T-helper 22 cell (primary cell): ENCODE measurements at places on chromosomes 1 and 21.

DNA sequence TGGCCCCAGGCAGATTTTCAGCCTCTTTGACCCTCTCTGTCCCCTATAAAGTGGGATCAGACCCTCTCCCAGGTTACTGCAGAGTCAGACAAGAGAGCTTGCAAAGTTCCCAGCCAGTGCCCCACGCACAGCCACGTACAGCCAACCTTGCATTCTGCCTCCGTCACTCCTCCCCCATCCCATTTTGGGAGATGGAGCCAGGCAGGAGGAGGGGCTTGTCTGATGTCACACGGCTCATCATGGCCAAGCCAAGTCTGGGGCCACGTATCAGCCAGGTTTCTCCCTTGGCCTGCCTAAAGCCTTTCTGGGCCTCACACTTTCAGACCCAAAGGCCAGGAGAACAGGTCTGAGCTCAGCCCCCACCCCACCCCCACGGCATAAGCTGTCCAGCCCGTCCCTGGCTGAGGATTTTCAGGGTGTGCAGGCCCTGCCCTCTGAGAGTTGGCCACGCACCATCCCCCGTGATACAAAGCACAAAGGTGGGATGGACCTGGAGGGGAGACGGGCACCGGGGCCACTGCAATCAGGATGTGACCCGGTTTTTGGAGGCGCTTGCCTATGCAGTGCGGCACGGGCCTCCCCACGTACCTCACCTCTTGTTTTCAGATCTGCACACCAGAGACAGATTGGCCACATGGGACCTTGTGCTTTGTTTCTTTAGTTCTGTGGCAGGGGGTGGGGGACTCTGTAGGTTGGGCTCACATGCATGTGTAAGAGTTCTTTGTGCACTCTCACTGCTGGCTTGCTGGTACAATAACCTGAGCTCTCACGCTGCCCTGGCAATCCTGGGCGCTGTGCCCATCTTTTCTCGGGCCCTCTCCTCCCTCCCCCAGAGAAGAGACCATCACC lies 47.6 kb downstream of the TRIM11 start:
- DNase-seq: no peak

- no peak for DNase-seq
Observed at GRCh38 chr1:109984190-109984455, 442 bp upstream of the AHCYL1 start.

DNA sequence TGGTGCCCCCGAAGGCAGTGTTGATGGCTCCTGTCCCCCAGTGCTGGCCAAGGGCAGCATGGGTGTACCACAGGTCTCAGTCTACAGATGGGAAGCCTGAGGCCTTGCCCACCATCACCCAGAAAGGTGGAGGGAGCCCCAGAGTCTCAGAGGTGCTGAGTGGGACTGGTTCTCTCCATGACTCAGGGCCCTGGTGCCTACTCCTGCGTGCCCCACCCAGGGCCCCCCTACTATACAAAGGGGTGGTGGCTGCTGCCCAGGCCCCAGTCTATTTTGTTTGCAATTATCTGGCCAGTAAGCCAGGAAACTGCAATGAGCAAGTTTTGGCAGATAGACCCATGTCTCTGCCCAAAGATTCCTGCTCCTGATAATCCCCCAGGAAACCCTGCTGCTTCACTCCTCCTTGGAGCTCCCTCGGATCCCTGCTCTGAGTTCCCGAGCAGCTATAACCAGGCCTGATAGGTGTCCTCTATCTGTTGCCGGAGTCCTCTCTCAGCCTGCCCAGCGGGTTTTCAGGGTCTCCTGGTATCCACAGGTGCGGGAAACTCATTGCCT lies 41.7 kb downstream of the EDN2 start:
- no peak for DNase-seq

DNA sequence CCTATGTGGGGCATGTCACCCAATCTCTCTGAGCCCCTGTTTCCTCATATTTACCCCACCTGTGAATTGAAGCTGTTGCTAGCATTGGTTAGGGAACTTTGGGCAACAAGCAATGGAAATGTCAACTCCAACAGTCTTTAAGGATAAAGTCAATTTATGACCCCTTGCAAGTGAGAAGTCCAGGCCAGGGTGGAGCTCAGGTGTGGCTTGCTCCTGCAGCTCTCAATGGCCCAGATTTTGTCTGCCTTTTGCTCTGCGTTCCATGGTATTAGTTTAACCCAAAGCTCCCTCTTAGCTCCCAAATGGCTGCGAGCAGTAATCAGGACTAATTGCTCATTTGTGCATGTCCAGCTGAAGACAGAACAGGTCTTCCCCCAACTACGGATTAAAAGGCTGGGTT lies 70.4 kb upstream of the ABCG1 start:
- DNase-seq: no peak

- no peak for DNase-seq
Observed at GRCh38 chr1:175072099-175072951, 4.7 kb downstream of the TNN start.

- DNase-seq: no peak
Observed at GRCh38 chr1:63951059-63951946, 177.5 kb downstream of the ROR1 start.

DNA sequence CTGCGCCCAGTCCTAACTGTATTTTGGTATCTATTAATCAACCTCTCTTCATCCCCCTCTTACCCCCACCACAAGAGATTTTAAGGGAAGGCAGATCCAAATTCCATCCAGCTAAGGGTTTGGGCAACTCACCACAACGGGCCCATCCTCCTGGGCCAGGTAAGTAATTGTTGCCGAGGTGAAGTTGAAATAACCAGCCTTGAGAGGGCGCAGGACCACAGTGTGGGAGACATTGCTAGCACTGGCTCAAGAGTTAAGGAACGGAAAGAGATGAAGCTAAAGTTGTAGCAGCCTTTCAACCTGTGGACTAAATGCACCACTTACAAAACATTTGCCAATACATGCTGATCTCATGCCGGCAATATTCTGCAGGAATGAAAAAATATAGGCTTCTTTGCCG lies 5.9 kb downstream of the SSR2 start:
- DNase-seq: no peak

DNA sequence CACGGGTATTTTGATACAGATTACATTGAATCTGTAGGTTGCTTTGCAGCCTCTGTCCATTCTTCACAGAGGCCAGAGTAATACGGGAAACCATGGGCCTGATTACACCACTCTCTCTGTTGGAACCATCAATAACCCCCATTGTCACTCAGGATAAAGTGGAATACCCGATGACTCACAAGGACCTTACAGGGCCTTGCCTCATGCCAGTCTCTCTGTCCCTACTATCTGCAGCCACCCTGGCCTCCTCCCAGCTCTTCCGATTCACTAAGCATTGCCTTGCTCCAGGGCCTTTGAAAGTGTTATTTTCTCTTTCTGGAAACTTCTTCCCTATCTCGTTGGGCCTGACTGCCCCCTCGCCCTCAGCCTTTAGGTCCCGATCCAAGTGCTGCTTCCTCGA lies 61.7 kb downstream of the HMGB4 start:
- no peak for DNase-seq

GRCh38 chr1:55781944-55782482 lies 566.8 kb upstream of the USP24 start:
- no peak for DNase-seq

DNA sequence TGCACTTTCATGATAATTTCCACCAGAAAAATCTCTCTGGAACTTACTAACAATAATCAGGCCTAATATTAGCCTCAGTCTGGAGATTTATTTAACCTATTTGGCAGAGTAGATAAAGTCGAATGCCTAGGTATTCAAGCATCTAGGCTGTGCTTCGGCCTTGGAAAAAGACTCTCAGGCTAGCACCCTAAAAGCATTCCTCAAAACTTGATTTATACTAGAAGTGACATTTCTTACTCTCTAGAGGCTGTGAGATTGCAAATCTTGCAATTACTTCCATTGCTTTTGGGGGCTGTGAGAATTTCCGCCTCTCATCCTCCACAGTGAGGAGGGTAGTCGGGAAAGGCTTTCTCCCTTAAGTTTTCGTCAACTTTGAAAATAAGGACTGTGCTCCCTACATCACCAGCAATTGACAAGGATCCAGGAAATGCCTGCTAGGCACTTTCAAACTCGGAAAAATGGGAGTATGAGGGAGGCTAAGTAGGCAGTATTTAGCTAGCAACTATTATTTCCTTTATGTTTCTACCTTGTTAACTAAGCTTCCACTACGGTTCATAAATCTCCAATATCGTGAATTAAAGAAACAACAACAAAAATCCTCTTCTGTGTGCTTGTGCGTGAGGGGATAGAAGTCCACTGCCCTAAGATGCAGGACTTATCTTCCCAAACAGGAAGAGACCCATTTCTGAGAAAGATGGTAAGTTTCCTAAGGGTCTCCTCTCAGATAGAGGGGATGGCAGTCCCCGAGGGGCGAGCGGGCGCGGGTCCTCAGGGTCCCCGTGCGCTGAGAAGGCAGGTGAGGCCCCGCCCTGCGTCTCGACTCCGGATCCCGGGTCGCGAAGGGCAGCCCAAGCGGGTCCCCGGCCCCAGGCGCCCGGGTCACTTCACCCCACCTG lies 1.1 kb upstream of the LMO4 start:
- no peak for DNase-seq

- DNase-seq: no peak
Observed at GRCh38 chr1:101148980-101149379, 87.8 kb upstream of the S1PR1 start.

DNA sequence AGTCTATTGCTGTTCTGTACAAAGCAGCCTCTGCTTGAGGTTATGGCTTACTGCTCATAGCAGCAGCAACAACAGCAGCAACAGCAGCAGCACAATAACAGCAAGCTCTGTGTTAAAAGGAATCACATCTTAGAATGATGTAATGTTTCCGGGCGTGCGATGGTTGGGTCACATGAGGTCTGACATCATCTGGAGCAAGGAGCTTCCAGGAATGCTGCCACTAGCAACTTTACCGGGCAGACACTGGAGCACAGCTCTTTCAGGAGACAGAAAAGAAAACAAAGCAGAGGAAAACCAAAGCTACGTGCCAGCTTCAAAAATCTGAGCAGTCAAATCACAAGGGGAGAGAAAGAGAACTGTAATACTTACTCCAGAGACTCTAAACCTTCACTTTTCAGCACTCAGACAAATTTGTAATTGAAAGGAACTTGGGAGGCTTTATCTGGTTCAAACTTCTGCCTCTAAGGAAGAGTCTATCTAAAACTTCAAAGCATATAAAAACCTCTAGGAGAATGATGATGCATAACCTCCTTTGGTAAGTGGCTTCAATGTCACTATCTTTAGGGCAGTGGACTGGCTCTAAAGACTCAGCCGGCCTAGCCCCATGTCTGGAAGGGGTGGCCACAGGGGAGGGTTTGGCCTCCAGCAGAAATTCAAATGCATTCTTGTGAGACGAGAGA lies 28.3 kb upstream of the RAB3GAP2 start:
- no peak for DNase-seq

GRCh38 chr1:46021046-46021996 lies 111.1 kb downstream of the PIK3R3 start:
- DNase-seq: no peak

DNA sequence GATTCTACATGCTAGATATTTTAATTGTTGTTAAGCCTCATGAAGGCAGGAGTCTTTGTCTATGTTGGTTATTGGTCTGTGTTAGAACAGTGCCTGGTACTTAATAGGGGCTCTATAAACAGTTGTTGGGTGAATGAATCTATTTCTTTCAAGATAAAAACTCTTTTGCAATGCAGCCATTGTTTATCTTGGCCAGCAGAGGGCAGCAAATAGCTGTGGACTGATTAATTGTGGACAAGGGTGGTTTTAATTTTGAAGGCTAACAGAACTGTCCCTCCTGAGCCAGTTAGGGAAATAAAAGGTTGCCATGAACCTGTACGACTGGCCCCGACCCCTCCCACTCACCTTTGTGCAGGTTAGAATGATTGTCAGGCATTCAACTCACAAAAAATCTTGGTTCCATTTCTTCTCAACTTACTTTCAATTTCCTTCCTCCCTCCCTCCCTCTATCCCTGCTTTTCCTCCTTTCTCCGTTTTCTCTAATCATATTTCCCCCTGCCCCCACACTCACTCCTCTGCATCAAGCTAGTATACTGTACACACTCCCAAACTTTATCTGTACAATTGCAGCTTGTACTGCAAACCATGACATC lies 66.3 kb upstream of the DIRAS3 start:
- DNase-seq: no peak

DNA sequence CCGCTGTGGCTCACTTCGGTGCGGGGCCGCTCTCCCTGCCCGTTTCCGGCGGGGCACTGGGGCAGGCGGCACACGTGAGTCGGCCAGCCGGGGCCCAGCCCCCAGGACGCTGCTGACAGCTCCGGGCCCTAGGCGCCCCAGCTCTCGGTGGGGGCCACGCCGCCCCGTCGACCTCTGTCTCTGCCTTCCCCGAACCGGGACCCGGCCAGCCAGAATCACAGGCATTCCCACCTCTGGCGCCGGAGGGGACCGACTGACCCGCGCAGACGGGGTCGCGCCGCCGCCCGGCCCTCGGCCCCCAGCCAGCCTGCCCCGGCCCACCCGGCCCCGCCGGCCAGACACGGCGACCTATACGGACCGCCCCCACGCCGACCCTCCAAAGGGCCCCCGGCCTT lies 755 bp downstream of the SCMH1 start:
- peak; percentile 1 for DNase-seq

GRCh38 chr1:239353536-239353935 lies 32.8 kb upstream of the CHRM3 start:
- DNase-seq: no peak

DNA sequence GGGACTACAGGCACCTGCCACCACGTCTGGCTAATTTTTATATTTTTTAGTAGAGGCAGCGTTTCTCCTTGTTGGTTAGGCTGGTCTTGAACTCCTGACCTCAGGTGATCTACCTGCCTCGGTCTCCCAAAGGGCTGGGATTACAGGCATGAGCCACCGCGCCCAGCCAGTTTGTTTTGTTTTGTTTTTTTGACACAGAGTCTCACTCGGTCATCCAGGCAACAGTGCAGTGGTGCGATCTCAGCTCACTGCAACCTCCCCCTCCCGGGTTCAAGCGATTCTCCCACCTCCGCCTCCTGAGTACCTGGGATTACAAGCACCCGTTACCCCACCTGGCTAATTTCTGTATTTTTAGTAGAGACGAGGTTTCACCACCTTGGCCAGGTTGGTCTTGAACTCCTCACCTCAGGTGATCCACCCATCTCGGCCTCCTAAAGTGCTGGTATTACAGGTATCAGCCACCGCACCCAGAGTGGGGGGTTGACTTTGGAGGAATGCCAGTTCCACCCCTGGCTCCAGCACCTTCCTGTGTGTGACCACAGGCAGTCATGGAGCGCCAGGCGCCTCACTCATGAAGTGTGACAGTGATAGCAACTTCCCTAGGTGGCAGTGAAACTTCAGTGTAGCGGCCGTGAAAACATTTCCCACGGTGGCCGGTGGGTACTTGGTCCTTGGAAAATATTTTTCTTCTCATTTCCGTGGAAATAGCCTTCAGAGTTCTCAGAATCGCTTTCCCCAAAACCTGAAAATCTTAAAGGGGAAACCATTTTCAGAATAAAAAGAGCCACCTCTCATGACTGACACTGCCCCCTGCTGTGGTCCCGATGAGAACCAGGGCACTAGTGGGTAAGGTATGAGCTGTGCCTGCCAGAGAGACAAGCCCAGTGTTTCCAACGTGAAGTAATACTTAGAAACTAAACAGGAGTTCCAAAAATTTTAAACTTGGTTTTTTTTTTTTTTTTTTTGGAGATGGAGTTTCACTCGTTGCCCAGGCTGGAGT lies 48.6 kb downstream of the WDR4 start:
- no peak for DNase-seq
